NCI-H1048 (cell line): ENCODE measurements at places on chromosomes 11 and 22.

DNA sequence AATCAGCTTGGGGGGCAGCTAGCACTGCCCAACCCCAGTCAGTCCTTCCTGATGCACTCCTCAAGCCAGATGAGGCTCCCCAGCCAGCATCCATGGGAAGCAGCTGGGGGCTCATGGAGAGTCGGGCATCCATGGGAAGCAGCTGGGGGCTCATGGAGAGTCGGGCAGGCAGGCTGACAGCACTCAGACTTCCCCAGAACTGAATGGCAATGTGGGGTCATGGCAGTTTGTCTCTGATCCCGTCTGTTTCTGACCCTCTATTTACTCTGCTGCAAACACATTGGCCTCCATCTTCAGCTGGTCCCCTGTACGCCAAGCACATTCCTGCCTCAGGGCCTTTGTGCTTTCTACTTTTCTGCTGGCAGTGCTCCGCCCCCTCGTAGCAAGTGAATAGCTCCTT lies 314.8 kb downstream of the NTM start:
- DNase-seq: no peak

DNA sequence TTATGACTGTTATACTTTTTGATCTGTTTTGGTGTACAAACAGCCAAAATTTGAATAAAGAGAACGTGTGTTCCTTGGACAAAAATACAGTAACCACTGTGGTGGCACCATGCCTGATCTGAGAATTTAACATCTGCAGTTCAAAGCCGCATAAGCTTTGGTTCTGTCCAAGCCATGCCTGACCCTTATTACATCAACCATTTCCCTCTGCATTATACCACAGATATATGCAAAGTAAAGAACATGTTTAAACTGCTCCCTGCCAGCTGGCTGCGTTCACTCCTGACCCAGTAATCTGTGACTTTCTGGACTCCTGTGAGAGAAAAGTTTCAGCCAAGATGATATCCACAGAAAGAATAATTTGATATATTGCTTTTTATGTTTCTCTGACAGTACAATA lies 890.5 kb upstream of the ANO3 start:
- DNase-seq: no peak

GRCh38 chr11:94766713-94767206 lies 1.4 kb upstream of the AMOTL1 start:
- DNase-seq: no peak

DNA sequence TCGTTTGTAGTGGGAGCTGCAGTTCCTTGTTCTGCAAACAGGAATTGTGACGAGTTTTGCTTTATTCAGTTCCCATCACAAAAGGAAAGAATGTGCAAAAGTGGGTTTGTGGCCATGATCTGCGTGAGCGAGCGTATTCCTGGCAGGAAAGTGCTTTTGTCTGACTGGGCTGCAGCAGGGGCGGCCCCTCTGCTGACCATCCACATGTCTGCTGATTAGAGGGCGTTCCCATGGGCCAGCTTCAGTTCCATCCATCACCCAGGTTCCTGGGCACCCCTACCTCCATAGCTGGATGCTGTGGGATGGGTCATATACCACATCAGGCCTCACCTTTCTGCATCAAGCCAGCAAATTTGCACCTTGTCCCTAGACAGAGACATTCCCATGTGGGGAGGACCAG lies 28.9 kb upstream of the GAL start:
- DNase-seq: no peak

DNA sequence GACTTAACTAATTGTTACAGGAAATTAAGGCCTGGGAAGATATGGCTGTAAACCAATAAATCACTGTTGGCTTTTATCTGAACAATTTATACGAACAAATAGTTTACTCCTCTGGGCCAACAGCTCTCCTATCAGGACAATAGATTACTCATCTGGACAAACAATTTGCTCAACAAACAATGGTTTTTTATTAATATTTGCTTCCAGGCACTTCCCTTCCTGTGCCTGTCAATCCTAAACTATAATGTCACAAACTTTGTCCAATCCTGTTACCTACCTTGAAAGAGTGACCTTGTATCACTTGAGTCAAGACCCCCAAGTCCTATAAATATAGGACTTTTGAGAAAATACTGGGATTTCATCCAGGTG lies 87.6 kb upstream of the OR9Q1 start:
- DNase-seq: no peak

GRCh38 chr11:3197044-3197695 lies 21.4 kb downstream of the MRGPRG start:
- no peak for DNase-seq

DNA sequence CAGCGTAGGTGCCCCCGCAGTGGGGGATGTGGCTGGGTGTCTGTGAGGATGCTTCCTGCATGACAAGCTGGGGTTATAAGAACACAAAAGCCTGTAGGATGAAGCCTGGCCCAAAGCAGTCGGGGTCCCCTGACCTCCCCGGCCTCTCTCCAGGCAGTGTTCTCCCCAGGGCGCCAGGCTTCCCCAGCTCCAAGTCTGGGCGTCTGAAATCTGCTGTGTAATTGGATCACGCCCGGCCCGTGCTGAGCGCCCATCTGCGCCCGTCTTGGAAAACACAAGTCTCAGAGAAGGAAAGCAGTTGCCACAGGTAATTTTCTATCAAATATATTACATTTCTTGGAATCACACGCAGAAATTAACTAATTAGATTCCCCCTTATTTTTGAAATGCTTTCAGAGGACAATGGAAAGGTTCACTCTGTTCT lies 233.3 kb downstream of the CTTN start:
- no peak for DNase-seq
